ENCODE measurements at places on chromosomes 6 and 20.

GRCh38 chr6:71290611-71291010, 2.0 kb downstream of the OGFRL1 start:
- no peak for DNase-seq

- DNase-seq, result no peak
These were observed 1.7 kb downstream of the HBS1L start for GRCh38 chr6:135052939-135053338.

GRCh38 chr6:16547587-16547986, 213.7 kb downstream of the ATXN1 start:
- no peak for DNase-seq

GRCh38 chr6:169005166-169005565, 248.5 kb downstream of the THBS2 start:
- no peak for DNase-seq

DNA sequence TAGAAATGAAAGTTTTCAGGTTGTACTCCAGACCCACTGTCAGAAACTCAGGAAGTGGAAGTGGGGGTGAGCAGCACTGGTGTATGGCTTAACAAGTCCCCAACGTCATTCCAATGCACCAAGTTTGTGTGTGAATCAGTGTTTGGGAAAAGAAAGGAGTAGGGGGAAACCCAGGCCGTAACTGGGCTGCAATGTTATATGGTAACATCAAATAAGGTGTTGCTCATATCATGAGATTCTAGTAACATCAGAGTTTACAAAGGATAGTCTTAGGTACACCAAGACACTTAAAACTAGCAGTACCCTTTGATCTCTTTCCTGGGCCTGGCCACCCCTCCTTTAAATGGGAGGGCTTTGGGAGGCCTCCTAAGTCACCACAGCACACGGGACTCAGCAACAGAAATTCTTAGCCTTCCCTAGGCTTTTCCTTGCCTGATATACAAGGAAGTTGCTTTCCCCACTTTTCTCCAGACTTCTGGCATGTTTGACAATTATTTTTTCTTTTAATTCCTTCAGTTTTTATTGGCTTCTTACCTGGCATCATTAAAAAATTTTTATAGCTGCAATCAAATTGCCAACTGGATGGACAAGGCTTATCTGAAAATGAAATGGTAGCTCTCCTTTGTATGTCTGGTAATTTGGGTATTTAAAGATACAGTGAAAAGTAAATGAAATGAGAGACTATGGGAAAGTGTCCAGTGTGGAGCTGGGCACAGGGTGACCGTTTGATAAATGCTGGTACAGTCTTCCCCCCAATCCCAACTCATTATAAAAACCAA, 15.1 kb downstream of the E2F3 start:
- no peak for DNase-seq

- no peak for DNase-seq
These were observed 157.3 kb downstream of the BTBD9 start for GRCh38 chr6:38482466-38482865.

DNA sequence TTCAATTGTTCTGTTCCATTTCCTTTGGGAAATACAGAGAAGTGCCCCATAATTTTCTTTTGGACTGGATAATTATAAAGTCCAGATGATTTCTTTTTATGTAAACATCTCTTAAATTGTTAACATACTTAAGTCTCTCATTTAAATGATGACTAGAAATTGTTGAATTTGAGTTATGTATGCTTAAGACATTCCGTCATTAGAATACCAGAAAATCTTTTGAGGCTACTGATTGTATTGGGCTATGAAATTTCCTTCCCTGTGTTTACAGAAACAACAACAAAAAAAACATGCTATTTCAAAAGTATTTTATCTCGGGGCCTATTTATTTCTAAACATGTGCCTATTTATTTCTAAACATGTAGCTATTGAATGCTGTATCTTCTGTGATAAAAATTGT, 125.4 kb downstream of the SH3BGRL2 start:
- no peak for DNase-seq

- no peak for DNase-seq
These were observed 18.0 kb downstream of the KLHL31 start for GRCh38 chr6:53647462-53648094.

DNA sequence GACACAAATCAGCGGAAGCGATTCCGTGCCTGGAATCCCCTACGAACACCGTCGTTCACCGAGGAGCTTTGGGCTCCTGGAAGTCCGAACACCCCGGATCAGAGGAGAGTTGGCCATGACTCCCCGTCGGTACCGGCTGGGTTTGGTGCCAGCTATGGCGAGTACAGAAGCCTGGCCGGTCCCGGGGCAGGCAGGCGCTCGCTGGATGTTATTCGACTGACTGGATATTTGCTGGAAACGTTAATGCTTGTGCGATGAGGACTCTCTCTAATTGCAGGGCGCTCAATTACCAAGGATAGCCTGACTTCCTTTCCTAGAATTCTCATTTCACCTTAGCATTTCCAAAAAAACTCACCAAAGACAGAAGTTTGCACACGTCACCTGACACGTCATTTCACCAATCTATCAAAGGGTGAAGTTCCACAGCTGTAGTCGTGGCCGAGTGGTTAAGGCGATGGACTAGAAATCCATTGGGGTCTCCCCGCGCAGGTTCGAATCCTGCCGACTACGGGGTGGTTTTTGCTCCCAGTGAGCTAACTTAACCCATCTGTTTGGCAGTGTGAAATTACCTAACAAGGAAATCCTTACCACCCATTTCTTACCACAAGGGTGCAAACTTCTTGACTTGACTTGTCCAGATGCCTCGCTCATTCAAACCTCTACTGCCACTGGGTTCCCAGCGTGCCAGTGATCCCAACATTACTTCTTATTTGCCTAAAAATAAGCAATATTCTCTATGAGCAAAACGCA, 22.7 kb upstream of the ZNF184 start:
- peak; percentile 47 for DNase-seq

DNA sequence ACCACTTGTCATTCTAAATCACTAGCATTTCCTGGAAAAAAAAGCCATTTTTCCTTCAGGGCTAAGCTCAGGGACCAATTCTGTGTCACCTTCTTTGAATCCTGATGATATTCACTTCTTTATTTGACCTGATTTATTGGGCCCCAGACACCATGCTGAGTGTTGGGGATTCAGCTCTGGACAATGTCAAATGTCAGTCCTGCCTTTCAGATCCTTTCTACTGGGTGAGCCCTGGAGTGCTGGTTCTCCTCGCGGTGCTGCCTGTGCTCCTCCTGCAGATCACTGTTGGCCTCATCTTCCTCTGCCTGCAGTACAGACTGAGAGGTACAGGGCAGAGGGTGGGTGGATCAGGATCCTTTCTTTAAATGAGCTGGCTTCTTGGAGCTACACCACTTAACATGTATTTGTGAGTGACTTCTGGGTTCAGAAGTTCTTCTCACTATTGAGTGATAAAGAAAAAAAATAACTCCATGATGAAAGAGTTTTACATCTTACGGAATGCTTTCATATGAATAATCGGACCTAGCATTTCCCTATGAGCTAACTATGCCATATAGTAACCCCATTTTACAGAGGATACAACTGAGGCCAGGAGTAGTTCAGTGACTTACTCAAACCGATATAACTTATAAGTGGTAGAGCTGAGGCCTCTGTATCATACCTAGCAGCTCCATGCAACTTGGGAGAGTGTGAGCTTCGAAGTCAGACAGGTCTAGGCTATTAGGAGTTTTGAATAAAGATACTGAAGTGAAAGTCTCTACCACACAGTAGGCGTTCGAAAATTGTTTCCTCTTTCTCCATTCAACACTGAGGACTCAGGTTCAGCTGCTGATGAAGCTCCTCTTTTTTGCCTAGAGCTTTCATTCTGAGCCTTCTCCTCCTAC, 9.3 kb downstream of the MOG start:
- DNase-seq, result no peak

DNA sequence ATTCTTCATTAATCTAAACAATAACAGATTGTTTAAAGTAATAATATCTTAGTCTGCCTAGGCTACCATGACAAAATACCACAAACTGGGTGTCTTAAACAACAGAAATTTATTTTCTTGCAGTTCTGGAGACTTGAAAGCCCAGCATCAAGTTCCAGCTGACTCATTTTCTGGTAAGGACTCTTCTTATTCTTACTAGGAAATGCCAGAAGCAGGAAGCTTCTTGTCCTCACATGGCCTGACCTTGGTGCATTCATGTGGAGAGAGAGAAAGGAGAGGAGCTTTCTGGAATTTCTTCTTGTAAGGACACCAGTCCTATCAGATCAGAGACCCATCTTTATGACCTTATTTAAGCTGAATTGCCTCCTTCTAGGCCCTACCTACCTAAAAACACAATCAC, 110.5 kb downstream of the ANKRD60 start:
- DNase-seq, result no peak

- DNase-seq, result no peak
These were observed 175.9 kb upstream of the CST7 start for GRCh38 chr20:24773168-24773567.

GRCh38 chr6:119012521-119012920, 65.9 kb downstream of the FAM184A start:
- no peak for DNase-seq

- no peak for DNase-seq
These were observed 9.9 kb downstream of the TBCC start for GRCh38 chr6:42735976-42736375.
